ENCODE measurements at places on chromosomes 16 and 17. TPM values are rescaled to one million over a fixed set of nuclear protein-coding genes. Genes with fewer than 3 reads are reported as not detected.

DNA sequence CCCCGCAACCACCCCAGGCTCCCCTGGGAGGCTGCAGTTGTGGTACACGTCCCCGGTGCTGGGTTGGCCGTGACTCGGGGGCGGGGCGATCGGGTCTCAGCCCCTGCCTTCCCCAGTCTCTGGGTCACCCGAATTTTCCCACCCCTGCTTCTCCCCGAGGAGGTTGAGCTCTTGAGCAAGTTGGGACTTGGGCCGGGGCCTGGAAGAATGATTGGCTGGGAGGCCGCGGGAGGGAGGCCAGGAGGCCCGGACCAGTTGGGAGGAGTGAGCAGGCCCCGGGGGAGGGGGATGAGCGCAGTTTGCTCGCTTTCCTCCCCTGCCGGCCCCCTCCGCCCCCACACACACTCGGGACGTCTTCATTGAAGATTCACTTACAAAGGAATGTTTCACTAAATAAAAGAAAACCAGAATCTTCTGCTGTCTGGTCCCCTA, 4.5 kb upstream of the HEXIM1 start:
- peaks cover 27% of the 10 kb centered on the region for H3K4me1 ChIP-seq
- H3K27me3 ChIP-seq: no peaks in the 10 kb centered on the region
- peak overlapping the region; percentile 47 for H3K27ac ChIP-seq
- peak overlapping the region; percentile 40 for H3K4me3 ChIP-seq
- peaks cover 10% of the 10 kb centered on the region for H3K36me3 ChIP-seq

- no peak overlapping the region for H3K4me3 ChIP-seq
- H3K27ac ChIP-seq: no peak overlapping the region
- no peaks in the 10 kb centered on the region for H3K36me3 ChIP-seq
- DNase-seq: no peak
- H3K27me3 ChIP-seq: peaks cover 22% of the 10 kb centered on the region
- peaks cover 2% of the 10 kb centered on the region for H3K4me1 ChIP-seq
These were observed 14.7 kb downstream of the HOXB4 start for GRCh38 chr17:48563385-48563838.

DNA sequence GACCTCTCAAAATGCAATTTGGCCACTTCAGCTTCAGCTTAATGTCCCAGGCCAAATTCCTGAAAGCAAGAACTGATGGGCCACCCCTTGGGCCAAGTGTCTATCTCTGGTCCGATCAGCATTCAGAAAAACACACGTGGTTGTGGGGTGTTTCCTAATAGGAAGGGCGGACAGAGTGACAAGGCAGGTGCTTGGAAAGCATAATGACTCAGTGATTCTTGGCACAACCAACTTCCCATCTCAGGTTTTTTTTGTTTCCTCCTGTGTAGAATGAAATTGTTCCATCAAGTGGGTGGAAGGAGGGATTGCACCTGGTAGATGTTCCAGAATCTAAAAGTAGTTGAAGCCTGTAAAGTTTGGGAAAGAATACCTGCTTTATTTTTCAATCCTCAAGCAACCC, 155.6 kb downstream of the HS3ST2 start:
- no peaks in the 10 kb centered on the region for H3K4me1 ChIP-seq
- H3K27ac ChIP-seq: no peak overlapping the region
- DNase-seq: no peak
- no peaks in the 10 kb centered on the region for H3K36me3 ChIP-seq
- no peak overlapping the region for H3K4me3 ChIP-seq

DNA sequence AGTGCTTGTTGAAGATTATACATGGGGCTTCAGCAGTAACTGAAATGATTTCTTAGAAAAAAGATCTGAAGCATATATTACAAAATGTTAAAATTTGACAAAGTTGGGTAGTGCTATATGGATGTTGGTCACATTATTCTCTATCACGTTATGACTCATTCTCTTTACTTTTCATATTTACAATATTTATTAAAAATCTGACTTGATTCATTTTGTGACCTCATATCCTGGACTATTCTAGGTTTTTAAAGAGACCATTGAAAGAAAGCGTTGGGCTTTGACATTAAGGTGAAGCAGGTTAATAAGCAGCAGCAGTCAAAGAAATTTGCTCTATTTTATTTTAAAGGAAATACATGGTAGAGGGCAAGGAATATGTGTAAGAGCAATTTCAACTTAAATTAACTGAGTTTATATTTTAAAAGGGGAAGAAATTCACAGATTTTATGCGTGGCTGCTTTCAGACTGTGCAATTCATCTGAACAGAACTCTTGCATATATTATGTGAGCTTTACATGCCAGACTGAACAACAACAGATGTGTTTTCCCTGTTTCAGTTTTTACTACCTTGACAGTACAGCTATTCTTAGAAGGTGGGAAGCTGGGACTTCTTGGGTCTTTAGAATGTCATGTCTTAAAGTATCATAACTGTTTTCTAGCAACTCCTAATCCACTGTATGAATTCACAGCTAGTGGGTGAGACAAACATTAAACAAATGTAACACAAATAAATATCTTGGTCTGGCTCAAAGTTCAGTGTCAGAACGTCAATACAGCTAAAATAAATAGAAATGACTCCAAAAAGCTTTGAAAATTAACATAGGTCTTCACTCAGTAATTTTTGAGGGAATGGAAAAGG, 10.4 kb upstream of the FAM20A start:
- H3K27ac ChIP-seq: no peak overlapping the region
- peaks cover 14% of the 10 kb centered on the region for H3K27me3 ChIP-seq
- DNase-seq: no peak
- H3K4me3 ChIP-seq: no peak overlapping the region
- H3K4me1 ChIP-seq: no peaks in the 10 kb centered on the region

DNA sequence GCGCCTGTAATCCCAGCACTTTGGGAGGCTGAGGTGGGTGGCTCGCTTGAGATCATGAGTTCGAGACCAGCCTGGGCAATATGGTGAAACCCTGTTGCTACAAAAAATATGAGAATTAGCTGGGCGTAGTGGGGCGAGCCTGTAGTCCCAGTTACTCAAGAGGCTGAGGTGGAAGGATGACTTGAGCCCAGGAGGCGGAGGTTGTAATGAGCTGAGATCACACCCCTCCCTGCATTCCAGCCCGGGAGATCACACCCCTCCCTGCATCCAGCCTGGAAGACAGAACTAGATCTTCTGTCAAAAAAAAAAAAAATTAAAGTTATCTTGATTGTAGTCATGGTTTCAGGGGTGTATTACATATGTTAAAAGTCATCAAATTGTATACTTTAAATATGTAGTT, 26.8 kb upstream of the GLG1 start:
- H3K27me3 ChIP-seq: no peaks in the 10 kb centered on the region
- no peak for DNase-seq
- H3K4me3 ChIP-seq: no peak overlapping the region
- peaks cover 48% of the 10 kb centered on the region for H3K36me3 ChIP-seq
- H3K27ac ChIP-seq: no peak overlapping the region

DNA sequence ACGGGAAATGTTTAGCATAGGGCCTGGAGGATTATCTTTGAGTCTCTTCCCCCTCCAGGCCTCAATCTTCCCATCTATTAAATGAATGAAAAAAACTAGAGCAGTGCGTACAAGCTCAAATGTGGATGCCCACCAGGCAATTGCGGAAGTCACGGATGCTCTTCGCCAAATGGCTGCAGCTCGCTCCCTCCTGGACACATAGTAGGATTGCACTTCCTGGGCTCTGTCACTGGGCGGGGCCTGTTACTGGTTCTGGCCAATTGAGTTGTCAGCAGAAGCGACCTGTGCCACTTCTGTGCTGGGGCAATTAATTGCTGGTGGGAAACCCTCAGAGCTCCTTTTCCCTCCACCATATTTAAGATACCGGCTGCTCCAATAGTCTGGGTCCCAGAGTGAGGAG, 168.2 kb upstream of the IRX6 start:
- no peak overlapping the region for H3K27ac ChIP-seq
- H3K36me3 ChIP-seq: no peaks in the 10 kb centered on the region

- H3K36me3 ChIP-seq: peaks cover 8% of the 10 kb centered on the region
- H3K4me3 ChIP-seq: no peak overlapping the region
- H3K4me1 ChIP-seq: no peaks in the 10 kb centered on the region
- no peaks in the 10 kb centered on the region for H3K27me3 ChIP-seq
These were observed 46.4 kb downstream of the ZNF207 start for GRCh38 chr17:32396343-32396742.

DNA sequence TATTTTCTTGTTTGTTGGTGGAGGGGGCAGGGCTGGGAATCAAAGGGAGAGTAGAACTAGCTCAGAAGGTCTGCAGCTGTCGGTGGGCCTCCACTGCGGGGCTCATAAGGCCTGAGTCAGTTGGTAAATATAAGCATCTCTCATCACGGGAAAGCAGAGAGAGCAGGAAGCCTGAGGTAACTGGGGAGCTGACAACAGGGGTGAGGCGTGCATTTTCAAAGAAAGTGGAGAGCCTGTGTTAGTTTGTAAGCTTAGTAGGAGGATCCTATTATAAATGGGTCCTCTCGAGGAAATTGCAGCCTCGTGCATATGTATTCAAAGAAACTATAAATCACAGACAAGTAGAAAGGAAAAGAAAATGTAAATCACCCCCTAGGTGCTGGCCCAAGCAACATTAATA, 221.0 kb upstream of the CDH13 start:
- no peak overlapping the region for H3K27ac ChIP-seq
- H3K4me3 ChIP-seq: no peak overlapping the region
- no peaks in the 10 kb centered on the region for H3K36me3 ChIP-seq

Gene CDK3
- 6.0 TPM for total RNA-seq

DNA sequence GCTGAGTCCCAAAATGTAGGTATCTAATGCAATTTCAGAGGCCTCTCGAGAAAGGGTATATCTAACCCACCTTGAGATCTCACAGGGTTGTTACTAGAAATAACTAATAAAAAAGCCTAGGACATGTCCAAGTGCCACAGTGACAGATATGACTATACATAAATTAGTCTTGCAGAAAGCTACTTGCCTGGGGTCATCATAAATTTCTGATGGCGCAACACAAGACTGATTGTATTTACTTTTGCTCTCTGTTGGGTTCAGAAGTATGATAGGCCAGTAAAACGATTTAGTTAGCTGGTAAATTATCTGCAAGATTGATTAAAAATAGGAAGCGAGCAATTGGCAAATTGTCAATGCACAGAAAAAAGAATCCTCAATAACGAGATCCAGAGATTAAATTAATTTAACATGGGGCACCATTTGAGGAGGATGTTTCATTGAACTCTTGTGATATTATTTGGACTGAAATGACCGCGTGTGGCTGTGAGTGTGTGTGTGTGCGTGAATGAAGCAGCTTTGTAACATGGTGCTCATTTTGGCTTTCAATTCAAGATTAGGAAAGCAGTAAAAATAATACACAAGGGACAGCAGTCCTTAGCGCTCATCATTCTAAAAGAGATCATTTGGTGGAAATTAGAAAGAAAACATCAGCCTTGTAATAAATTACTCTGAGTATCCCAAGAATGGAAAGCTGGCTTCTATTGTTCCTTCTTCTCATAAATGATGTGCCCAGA, 157.4 kb upstream of the ZFHX3 start:
- H3K27ac ChIP-seq: no peak overlapping the region
- no peak overlapping the region for H3K4me3 ChIP-seq
- H3K27me3 ChIP-seq: peaks cover 3% of the 10 kb centered on the region
- no peak for DNase-seq
- H3K36me3 ChIP-seq: no peaks in the 10 kb centered on the region
- no peaks in the 10 kb centered on the region for H3K4me1 ChIP-seq

Gene C1QTNF8
- not detected for total RNA-seq

Gene TOP3A
- 44.1 TPM for total RNA-seq

DNA sequence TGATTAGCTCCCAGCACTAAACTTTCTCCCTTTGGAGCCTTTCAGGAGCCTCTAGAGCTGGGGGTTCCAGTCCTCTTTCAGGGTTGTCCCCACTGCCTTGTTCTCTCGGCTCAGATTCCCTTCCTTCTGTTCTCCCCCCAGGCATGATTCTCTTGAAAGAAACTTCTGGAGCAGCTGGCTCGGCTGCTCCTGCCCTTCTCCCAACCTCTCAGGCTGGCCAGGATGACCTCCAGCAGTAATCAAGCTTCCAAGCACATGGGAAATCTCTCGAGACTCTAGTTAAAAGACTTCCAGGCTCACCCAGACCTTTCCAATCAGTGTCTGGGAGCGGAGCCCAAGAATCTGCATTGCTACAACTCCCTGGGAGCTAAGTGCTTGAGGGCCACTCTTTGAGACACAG, 3.6 kb downstream of the SDK2 start:
- no peak for DNase-seq
- no peak overlapping the region for H3K27ac ChIP-seq
- H3K27me3 ChIP-seq: peaks cover 6% of the 10 kb centered on the region
- H3K4me1 ChIP-seq: peaks cover 14% of the 10 kb centered on the region

Gene EVI2B
- total RNA-seq: 14.8 TPM

DNA sequence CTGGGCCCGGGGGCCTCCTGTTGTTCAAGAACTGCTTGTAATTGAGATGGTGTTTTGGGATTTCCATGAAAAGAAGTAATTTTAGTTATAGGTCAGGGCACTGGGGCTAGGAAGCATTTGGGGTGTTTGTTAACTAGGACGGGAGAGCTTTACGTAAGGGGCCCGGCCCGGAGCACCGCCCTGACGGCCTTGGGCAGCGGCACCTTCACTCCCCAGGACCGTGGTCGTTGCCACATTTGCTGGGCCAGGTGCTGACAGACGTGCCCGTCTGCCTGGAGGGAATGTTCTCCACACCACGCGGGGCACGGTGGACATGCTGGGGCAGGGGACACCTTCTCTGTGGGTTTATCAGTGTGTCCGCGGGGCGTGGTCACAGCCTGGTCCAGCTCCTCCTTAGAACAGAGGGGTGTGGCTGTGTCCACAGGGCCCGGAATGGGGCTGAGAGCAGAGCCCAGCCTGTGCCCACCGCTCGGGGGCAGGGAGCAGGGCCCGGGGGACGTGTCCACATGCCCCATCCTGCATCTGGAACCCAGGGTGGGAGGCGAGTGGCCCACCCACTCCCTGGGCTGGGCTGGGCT, 57.7 kb downstream of the BAIAP2 start:
- no peaks in the 10 kb centered on the region for H3K27me3 ChIP-seq
- peaks cover 39% of the 10 kb centered on the region for H3K4me1 ChIP-seq
- no peak overlapping the region for H3K27ac ChIP-seq
- H3K36me3 ChIP-seq: no peaks in the 10 kb centered on the region

All from activated CD4-positive, alpha-beta T cell treated with anti-CD3 and anti-CD28 coated beads for 36 hours (primary cell).